ENCODE measurements at places on chromosomes 11 and 22.

GRCh38 chr11:110509472-110509871 lies 79.7 kb downstream of the FDX1 start:
- DNase-seq = no peak

- no peak for DNase-seq
Observed at GRCh38 chr22:43901976-43902643, 10.3 kb upstream of the PNPLA5 start.

GRCh38 chr22:46976598-46976997 lies 214.1 kb downstream of the TBC1D22A start:
- no peak for DNase-seq

DNA sequence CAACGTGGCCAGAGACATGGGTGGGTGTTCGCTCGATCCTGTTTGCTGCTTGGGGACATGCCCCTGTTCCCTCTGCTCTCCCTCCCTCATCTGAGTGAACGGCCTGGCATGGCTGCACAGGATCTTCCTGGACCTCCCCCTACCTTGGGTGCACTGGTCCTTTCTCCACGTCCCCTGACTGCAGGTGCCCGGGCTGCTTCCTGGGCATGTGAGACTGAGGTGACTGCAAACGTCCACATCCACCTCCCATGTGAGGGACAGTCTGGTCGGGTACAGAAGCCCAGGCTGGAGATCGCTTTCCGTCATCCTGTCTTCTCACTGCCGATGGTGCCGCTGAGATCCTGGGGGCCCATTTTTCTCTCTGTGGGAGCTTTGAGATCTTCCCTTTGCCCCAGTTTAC lies 11.8 kb downstream of the SULT4A1 start:
- DNase-seq = no peak

- DNase-seq = peak; percentile 37
Observed at GRCh38 chr11:8168485-8169257, at the start of gene RIC3. RIC3 (minus strand) TSS chr11:8169025; CDS start chr11:8168989, 36 bp downstream.

DNA sequence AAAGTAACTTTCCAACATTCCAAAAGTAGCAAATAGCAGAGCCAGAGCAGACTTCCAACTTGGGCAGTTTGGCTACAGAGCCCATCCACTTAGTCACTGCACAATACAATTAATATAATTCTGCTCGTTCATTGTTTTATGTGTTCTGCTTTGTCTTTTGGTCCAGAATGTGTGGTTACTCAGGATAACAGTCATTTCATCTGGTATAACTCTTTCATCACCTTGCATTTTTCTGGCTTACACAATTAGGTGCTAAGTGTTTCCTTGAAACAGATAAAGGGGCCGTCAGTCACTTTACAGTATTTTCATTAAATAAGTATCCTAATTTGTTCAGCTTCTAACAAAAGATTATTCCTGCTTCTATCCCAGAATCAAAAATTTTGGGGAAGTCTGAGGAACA lies 87.2 kb downstream of the LARGE2 start:
- DNase-seq = no peak

Data from CD4-positive, alpha-beta T cell treated with Interleukin-6 at 100 ng/mL for 8 hours (primary cell).